ENCODE measurements at places on chromosomes 2 and 18.

GRCh38 chr2:158766524-158766923, 28.6 kb upstream of the DAPL1 start:
- DNase-seq, result no peak

DNA sequence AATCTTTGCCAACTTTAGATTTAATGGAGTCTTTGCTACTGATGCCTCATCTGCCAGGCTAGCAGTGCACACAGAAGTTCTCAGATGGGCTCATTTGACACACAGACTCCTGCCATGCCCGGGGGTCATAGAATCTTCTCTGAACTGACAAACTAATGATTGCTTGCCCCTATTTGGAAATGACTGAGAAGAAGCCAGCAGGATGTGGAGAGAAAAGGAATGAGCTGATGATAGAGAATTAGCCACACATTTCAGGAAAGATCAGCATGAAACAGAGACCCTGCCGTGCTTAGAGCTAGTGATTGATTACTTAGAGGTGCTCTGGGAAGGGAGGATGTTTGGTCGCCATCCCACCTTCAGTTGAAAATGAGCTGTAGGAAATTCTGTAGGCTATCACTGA, 178.5 kb downstream of the TPGS2 start:
- DNase-seq, result no peak

DNA sequence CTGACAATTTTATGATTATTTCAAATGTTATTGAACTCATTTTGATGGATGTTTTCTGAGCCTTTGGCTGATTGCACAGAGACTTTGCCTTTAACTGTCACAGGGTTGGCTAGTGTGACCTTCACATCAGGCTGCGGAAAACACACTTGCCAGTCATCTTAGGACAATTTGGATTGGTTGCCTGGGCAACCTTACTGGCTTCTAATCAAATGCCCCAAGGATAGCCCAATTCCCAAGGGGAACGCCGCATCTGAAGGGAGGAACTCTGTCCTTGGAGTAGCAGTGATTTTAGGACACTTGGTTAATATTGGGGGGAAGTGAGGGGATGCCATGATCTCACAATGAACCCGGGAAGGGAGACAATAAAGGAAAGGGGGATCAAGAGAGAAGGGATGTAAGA, 29.5 kb downstream of the OSBPL6 start:
- no peak for DNase-seq

- no peak for DNase-seq
Observed at GRCh38 chr2:154692927-154693326, 5.6 kb upstream of the KCNJ3 start.

- peak; percentile 25 for DNase-seq
Observed at GRCh38 chr2:42492691-42493467, 903 bp downstream of the KCNG3 start.

GRCh38 chr2:241008711-241009121, 10.3 kb downstream of the SNED1 start:
- DNase-seq, result no peak

DNA sequence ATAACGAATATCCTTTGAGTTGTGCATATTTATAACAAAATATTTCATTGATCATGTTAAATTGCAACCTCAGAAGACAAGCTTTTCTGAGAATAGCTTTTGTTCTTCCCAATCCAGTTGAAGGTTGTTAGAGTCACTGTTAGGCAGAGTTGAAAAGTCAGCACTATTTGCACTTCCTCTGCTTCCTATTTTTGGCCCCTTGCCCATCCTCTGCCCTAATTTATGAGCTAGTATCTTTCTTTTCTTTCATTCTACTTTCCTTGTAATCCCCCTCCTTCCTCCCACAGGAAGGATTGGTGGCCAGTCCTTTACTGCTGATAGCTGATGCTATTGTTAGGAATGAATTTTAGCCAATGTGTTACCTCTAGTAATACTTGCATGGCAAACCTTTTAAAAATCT, 4.9 kb downstream of the RALB start:
- no peak for DNase-seq

GRCh38 chr18:2547477-2548087, 23.7 kb downstream of the METTL4 start:
- peak; percentile 27 for DNase-seq

DNA sequence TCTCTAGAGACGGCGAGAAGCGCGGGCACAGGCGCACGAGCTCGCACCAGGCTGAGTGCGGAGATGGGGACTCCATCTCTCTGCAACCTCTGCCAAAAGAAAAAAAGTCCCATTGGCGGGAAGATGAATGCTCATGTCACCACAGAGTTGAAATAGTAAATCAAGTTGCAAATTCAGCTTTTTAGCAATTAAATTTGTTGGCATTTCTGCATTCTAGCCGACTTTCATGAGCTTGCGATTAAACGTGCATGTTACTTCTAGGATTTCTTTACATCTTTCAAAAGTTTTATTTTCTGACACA, 588 bp downstream of the CHAC2 start:
- peak; percentile 66 for DNase-seq

Measured in activated CD4-positive, alpha-beta T cell treated with anti-CD3 and anti-CD28 coated beads, Interleukin-2, Interleukin-6, amounts not matched to agents 100 ng/mL and 50 ng/mL, durations not matched to agents 16 hours and 8 hours (primary cell).